ENCODE measurements at places on chromosomes 7 and 10.

DNA sequence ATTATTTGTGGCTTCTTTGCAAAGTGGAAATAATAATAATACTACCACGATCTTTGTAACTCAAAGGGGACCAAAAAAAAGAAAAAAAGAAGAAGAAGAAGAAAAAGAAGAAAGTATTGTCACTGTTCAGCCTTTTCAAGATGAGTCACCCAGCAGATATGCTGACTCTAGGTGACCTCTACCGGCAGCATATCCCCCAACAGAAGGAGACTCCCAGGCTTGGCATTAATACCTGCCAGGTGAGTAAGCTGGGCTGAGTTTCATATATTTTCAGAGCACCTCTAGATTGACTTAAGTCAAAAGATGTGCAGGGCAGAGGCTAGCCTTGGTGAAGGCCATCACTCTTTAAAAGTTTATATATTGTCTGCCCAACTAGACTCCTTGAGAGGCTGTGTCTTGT is 30.4 kb upstream of the GPR26 start:
- no peak for DNase-seq

DNA sequence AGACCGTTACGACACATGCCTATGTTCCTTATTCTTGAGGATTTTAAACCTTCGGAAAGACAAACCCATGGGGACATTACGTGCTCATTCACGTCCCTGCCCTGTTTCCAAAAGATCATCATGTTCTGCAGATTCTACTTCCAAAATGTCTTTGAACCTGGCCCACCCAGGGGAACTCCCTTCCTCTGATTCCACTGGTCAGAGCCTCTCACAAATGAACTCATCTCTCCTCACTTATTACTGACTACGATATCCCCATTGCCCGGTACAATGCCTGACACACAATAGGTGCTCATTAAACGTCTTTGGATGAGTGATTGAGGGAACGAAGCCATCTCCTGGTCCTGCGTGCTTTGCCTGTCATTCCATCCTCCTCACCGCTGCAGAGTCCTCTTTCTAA is 168.3 kb upstream of the RNF32 start:
- no peak for DNase-seq

- DNase-seq: no peak
Observed at GRCh38 chr7:76507723-76508406, 2.5 kb upstream of the UPK3B start.

DNA sequence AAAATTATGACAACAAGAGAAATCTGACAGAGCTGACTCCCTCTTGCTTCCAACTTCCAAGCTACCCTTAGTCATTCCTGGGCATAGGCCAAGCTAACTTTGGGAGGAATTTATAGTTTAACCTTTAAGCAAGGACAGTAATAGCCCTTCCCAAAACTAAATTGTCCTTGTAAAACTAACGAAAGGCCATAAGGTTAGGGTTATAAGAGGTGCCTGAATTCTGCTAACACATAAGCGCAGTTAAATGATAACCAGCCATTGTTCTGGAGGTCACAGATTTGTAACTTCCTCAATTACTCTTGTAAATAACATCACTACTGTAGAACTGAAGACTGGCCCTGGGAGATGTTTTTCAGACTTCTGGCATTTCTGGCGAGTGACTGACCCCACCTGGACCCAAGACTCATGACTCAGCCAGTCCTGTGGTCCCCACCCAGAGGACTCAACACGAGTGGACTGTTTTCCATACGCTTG is 481.2 kb downstream of the KCNMA1 start:
- no peak for DNase-seq

- DNase-seq: no peak
Observed at GRCh38 chr7:69610374-69611084, 12.3 kb downstream of the AUTS2 start.

- no peak for DNase-seq
Observed at GRCh38 chr7:139033346-139034114, 2.3 kb downstream of the ZC3HAV1L start.

DNA sequence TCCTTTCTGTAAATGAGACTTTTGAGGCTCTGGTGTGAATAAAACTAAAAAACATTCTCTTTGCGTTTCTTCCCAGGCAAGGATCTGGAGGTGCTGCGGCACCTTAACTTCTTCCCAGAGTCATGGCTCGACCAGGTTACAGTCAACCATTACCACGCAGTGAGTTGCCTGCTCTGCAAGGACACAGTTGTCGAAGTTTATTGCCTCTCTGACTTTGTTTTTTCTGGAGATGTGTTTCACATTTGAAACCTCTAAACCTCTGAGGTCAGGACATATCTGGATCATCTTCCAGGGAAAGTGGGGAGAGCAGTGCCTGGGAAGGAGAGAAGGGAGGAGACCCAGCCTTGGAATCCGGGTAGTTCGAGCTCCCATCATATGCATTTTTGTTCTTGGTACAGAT is 43.4 kb upstream of the PLEKHA1 start:
- no peak for DNase-seq

- DNase-seq: no peak
Observed at GRCh38 chr10:119713744-119714483, 11.9 kb upstream of the INPP5F start.

- DNase-seq: peak; percentile 68
Observed at GRCh38 chr10:29835055-29835454, 200.3 kb upstream of the SVIL start.

GRCh38 chr7:109663806-109664205 is 1094.1 kb downstream of the DNAJB9 start:
- no peak for DNase-seq

GRCh38 chr10:4941540-4942330 is 21.5 kb upstream of the AKR1C1 start:
- no peak for DNase-seq

- DNase-seq: no peak
Observed at GRCh38 chr10:1552881-1553670, 184.2 kb downstream of the ADARB2 start.

GRCh38 chr10:31963589-31963980 is 35.0 kb upstream of the ARHGAP12 start:
- no peak for DNase-seq

DNA sequence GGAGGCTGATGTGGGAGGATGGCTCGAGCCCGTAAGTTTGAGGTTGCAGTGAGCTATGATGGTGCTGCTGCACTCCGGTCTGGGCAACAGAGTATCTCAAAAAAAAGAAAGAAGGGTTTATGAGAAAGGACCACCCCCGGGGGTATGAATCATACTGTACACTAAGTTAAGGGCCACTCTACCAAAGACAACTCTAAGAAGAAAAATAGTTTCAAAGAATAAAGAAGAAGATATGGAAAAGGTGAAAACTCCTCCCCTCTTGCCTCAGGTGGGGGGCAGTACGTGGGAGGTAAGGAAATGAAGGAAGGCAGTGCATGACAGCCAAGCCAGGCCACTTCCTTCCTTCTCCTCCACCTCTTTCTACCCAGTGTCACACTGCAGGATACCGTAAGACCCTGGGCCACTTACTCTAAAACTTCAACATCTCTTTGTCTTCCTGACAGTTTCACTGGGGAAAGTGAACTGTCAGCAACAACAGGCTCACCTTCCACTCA is 61.3 kb downstream of the PIP4K2A start:
- DNase-seq: no peak

- DNase-seq: no peak
Observed at GRCh38 chr10:3735175-3735574, 49.8 kb downstream of the KLF6 start.

GRCh38 chr7:33616752-33617151 is 288.6 kb upstream of the BMPER start:
- no peak for DNase-seq

GRCh38 chr7:45293295-45293942 is 135.8 kb downstream of the RAMP3 start:
- no peak for DNase-seq

GRCh38 chr7:41232086-41232485 is 470.8 kb downstream of the INHBA start:
- DNase-seq: no peak

GRCh38 chr7:140390034-140390433 is 8.3 kb downstream of the SLC37A3 start:
- no peak for DNase-seq

DNA sequence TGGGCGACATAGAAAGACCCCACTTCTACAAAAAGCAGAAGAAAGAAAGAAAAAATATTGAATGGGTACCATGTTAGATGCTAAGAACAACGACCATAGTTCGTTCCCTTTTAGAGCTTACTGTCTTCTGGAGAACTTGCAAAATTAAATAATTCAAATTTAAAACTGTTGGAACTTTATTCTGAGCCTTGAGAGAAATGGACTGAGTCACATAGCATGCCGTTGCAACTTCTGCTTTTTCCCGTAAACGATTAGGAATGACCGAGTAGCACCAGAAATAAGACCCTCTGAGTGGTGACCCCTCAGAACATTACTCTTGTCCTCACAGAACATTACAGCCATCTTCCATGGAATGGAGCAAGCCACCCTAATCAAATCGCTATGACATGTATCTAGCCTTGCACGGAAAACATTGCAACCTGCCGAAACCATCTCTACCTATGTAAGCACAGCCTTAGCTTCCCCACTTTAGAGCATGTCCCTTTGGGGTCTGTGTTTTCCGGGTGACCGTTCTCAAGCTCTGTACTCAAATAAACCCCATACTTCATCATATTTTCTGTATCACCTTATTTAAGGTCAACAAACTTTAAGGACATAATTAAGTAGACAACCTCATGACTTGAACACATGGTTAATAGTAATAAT is 179.1 kb downstream of the PRKCQ start:
- DNase-seq: no peak

DNA sequence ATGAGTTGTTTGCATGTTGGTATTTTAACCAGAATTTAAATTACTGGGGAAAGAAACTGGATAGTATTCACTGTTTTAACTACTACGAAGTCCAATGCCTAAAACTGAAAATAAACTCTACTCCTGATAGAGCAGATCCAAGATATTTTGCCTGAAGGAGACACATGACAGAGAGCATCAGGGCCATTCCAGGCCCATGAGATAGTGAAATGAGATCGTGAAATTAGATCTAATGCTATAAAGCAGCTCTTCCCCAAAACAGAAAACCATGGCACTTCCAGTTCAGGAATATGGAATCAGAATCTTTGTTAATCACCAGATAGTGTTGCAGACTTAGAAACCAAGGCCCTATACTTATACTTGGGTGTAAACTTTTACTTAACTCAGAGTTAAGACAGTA is 124.3 kb upstream of the CACNA2D1 start:
- no peak for DNase-seq

GRCh38 chr7:100048680-100049079 is 894 bp upstream of the ZSCAN21 start:
- no peak for DNase-seq

DNA sequence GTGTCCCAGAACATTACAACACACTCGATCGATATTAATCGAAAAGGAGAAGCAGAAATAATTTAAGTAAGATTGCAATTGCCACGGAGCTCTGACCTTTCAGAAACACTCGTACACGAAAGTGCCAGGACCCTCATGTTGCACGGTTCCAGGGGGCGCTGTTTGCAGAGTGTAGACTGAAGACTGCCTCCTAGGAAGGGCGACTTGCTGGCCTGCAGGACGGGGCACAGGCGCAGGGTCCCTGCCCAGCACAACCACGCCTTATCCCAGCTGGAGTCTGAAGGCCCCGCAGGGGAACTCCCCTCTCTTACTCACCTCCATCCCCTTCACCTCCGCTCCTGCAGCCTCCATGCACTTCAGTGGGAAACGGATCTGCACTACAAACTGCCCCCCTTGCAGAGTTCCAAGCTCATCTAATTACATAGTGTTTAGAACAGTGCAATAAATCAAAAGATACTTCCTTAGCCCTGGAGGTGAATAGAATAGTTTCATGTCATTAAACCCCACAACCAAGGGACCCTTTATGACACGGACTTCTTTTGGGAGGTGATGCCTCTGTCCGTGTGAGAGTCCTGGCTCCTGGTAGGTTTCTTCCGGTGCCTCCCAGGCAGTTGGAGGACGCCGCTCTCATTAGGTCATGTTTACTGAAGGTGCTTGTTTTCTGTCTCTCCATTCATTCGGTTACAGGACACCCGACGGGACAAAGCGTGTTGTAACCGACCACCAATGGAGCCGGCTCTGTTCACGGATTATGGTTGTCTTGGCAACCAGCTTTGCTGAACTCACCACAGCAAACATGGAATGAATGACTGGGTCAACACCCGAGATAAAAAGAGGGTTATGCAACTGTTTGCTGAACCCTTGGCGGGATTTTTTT is 262.2 kb downstream of the BAMBI start:
- no peak for DNase-seq

DNA sequence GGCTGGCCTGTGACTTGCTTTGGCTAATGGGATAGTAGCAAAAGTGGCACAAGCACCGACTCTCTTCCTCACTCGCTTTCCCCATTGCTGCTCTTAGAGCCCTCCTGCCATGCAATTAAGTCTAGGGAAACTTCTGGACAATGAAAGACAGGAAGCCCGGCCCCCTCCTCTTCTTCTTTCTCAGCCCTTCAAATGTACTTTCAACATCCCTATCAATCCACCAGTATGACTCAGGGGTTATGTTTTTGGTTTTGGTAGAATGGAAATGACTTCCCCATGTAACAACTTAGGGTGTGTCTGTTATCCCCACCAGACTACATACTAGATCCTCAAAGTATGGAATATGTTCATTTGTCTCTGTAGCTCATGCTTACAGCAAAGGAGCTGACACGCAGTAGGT is 139.0 kb upstream of the GDF10 start:
- no peak for DNase-seq

GRCh38 chr7:1251796-1252539 is 19.3 kb downstream of the UNCX start:
- no peak for DNase-seq

GRCh38 chr7:74627661-74628411 is 29.7 kb upstream of the GTF2I start:
- peak; percentile 69 for DNase-seq

DNA sequence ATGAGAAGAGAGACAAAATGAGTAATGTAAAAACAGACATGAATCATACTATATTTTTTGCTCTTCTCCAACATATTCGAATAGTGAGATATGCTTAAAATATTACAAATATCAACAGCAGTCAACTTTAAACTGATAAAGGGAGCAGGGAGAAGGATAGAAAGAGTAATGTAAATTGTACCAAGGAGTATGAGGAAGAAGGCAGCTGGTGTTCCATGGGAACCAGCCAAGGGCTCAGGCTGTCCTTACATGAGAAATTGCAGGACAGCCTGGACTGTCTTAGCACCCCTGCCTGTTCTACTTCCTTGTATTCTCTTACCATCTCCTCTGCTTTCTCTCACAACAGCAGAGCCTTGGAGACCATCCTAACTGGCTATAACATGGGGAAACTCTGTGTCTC is 128.7 kb downstream of the TSPAN12 start:
- DNase-seq: no peak

DNA sequence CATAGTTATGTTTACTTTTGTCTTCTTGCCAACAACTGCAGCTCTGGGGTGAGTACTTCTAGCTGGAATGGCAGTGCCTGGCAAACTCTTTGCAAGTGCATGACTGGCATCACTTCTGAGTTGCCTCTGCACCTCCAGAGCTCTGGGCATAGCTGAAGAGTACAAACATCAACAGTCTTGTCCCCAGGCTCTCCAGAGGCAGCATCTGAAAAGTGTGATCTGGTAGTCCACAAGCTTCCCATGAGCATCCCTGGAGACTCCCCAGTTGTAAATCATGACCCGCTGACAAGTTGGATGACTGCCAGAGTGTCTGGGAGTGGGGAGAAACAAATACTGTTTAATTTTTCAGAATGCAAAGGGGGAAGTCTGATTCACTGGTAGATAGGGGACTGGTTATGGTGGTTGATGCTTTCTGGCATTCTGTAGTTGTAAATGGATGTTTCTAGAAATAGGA is 138.9 kb upstream of the CDK13 start:
- no peak for DNase-seq

GRCh38 chr7:138799336-138800000 is 1.5 kb upstream of the ATP6V0A4 start:
- no peak for DNase-seq

All from AG09319 (cell line).